SJCRH30 (cell line): ENCODE measurements at places on chromosomes 2 and 18. TPM values are rescaled to one million over a fixed set of nuclear protein-coding genes. Genes with fewer than 3 reads are reported as not detected.

- no peak for DNase-seq
- no peak overlapping the region for H3K4me3 ChIP-seq
- H3K27ac ChIP-seq, result no peak overlapping the region
These were observed 4.3 kb downstream of the REL start for GRCh38 chr2:60885683-60886082.

Gene HOXD4
- total RNA-seq, result not detected in 2 replicates

DNA sequence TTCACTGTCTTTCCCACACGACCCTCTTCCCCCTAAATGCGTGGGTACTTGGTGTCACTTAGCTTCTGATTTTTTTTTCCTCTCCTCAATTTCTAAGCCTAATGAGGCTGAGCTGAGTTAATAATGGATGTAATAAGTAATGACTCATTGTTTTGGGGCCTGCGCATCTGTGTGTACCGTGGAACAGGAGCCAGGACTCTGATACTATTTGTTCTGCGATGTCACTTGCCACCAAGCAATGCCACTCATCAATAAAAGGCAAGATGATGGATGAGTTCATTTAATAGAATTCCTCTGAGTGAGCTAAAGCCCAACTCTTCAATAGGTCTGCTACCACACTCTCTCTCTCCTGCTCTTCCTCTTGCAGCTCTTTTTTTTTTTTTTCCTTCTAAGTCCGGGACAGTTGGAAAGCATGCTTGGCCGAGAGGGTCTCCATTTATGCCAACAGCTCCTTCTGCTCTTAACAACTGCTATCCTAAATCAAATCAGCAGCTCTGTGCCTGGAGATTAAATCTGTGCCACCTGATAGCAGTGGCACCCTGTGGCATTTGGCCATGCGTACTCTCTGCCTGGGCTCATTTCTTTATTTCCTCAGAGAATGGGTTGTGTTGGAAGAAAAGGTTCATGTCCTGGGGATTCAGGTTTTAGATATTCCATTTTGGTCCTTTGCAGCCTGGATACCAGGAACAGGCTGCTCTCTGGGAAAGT is 1284.2 kb upstream of the PIK3C3 start:
- no peaks in the 10 kb centered on the region for H3K27me3 ChIP-seq
- no peaks in the 10 kb centered on the region for H3K4me1 ChIP-seq
- H3K27ac ChIP-seq, result no peak overlapping the region
- no peak for DNase-seq
- H3K36me3 ChIP-seq, result no peaks in the 10 kb centered on the region

Gene FOXD4L1
- 0.43 and 1.0 TPM in 2 replicates for total RNA-seq

Gene TNFAIP6
- 0.08 and 0.18 TPM in 2 replicates for total RNA-seq
